ENCODE measurements at places on chromosomes 3 and 15. TPM values are rescaled to one million over a fixed set of nuclear protein-coding genes. Genes with fewer than 3 reads are reported as not detected.

The SPINK8 gene
- not detected for total RNA-seq

The P2RY1 gene
- 2.6 TPM for total RNA-seq

The ARPP19 gene
- 55.8 TPM for total RNA-seq

The ECE2 gene
- total RNA-seq = 0.12 TPM

The AADACL2 gene
- not detected for total RNA-seq

The MYH15 gene
- total RNA-seq = 0.10 TPM

The GPR27 gene
- 0.54 TPM for total RNA-seq

The LRIG1 gene
- 6.6 TPM for total RNA-seq

The PLSCR4 gene
- total RNA-seq = 139 TPM

The KLF15 gene
- total RNA-seq = 21.9 TPM

The CATSPER2 gene
- not detected for total RNA-seq

The C3orf80 gene
- 0.10 TPM for total RNA-seq

The C2CD4A gene
- 0.05 TPM for total RNA-seq

The GCSAM gene
- not detected for total RNA-seq

The C15orf62 gene
- 0.25 TPM for total RNA-seq

The UBAP1L gene
- 0.75 TPM for total RNA-seq

Measured in cardiac ventricle fibroblast (primary cell).